ENCODE measurements at places on chromosomes 16 and 17.

- no peak for DNase-seq
Observed at GRCh38 chr17:57521606-57522005, 223.5 kb downstream of the CCDC182 start.

DNA sequence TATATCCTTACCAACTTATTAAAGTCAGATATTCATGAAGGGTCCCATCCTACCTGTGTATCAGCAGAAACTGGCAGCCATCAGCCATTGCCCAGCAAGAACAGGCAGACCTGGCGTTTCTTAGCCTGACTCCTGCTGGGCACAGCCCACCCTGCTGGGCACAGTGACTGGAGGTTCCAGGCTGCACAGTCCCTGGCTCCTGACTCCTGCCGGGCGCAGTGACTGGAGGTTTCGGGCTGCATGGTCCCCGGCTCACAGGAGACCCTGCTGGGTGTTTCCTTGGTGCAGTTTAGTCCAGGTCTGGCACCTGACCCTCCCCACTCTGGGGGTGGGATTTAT lies 6.7 kb downstream of the TIMM22 start:
- DNase-seq = no peak

DNA sequence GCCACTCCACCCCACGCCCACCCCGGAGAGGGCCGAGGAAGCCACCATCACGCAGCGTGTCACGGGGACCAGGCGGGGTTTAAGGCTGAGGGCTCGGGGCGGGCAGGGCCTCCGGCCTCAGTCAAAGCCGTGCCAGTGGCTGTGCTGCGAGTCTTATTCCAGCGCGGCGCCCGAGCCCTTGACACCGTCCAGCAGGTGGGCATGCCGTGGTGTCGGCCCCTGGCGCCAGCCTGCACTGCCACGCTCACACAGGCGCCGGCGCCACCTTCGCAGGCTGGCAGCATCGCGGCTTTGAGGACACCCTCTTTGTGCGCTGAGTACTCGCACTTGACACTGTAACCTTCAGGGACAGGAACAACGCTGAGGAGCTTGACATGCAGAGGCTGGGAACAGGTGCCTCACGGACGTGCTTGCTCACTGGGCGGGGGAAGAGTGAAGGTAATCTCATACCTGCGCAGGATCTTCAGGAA lies 34.0 kb upstream of the ZNF629 start:
- DNase-seq = no peak

- DNase-seq = no peak
Observed at GRCh38 chr17:1611715-1612114, 16.9 kb downstream of the SLC43A2 start.

GRCh38 chr16:11133344-11133943 lies 122.6 kb downstream of the SOCS1 start:
- DNase-seq = no peak

GRCh38 chr17:6380915-6381438 lies 53.9 kb downstream of the AIPL1 start:
- no peak for DNase-seq

All from stimulated activated CD4-positive, alpha-beta T cell treated with anti-CD3 and anti-CD28 coated beads, Interleukin-12 subunit alpha, Interleukin-12 subunit beta, amount 100 ng/mL, for 24 hours (primary cell).